ENCODE measurements at places on chromosomes 4 and X.

DNA sequence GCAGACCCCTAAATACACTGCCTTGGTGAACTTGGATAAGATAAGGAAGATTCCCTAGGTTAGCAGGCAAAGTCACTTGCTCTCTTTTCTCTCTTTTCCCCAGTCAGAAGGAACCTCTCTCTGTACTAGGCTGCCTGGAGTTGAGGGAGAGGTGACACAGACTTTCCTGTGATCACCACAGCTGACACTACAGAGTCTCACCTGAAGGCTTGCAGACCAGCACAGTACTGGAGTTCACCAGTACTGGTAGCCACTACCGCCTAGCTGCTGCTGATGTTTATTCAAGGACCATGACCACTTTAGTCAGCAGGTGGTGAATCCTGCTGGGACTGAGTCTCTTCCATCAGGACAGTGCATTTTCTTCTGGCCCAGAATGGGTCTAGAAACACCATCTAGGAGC, 63.3 kb downstream of the PTPN13 start:
- no peak for DNase-seq

GRCh38 chrX:7119950-7120877, 27.3 kb upstream of the STS start:
- no peak for DNase-seq

- DNase-seq, result no peak
Measured at GRCh38 chrX:44913656-44914531, 40.9 kb downstream of the KDM6A start.

- no peak for DNase-seq
Measured at GRCh38 chr4:175729665-175730064, 82.4 kb downstream of the GPM6A start.

- DNase-seq, result no peak
Measured at GRCh38 chr4:48499551-48500066, 9.6 kb downstream of the ZAR1 start.

- no peak for DNase-seq
Measured at GRCh38 chr4:115272185-115272584, 158.8 kb upstream of the NDST4 start.

GRCh38 chrX:38087594-38087993, 81.2 kb downstream of the SYTL5 start:
- no peak for DNase-seq

DNA sequence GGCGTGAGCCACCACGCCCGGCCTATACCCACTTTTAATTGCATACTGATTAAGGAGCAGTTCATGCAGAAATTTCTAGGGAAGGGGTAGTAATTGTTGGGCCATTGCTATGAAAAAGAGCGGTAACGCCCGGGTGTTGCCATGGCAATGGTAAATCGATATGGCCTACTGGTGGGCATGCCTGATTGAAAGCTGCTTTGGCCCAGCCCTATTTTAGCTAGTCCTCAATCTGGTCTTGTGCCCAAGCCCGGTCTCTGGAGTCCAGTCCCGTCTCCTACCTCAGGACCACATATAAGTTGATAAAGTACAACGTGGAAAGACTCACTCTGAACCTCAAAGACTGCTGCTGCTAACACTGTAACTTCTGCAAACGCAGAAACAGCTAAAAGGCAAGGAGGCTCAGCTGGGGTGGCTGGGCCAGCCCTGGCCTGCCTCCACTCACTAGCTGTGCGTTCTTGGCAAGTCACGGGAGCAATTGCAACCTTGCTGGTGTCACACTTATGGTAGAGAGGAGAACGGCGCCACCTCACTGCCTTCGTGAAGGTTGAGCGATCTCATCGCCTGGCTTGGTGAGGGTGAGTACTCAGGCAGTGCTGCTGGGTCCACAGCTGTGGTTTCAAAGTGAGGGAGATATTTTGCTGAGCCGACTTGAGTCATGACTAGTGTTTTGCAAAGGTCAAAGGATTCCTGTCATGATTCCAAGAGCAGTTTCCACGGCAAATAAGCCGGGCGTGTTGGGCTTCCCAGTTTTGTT, 57.0 kb upstream of the GRPEL1 start:
- DNase-seq, result no peak

DNA sequence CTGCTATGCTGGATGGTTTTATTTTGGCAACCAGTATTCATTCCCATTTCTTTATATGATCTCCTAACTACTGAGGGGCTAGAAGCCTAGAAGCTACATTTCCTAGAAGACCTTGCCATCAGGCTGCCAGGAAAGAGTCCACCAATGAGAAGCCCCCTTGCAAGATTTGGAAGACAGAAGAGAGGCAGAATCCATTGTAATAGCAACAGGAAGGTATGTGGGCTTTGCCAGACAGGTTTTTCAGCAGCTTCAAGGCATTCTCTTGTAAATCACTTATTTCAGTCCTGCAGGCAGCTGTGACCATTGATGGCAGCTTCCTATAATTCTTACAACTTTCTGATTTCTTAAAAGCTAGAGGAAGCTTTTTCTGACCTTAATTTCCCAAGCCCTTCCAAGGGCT, 148.3 kb upstream of the NHS start:
- no peak for DNase-seq

GRCh38 chr4:10529291-10530136, 72.3 kb upstream of the ZNF518B start:
- DNase-seq, result no peak

- DNase-seq, result peak; percentile 75
Measured at GRCh38 chr4:77156912-77157858, at the start of gene CCNG2. Gene CCNG2 (plus strand): TSS chr4:77157207. CDS start chr4:77158533, 1,326 bp downstream.

- no peak for DNase-seq
Measured at GRCh38 chr4:154019811-154020210, 230.9 kb upstream of the SFRP2 start.

DNA sequence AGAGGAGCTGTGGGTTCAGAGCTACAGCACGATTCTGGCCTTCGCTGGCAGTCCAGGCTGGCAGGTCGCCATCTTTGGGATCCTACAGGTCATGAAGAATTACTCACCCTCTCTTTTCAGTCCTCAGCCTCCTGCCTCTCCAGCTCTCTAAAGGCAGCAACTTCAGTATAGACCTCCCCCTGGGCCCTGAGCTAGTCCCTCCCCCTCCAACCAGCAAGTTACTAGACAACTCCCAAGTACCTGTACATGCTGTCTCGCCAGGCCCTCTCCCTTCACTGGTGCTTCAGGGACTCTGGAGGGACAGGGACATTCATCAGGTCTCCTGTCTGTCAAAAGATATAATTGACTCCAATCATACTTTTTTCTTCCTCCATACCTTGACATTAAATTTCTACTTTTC, at the start of gene GPR119:
GPR119 (minus strand) TSS at position 155 of the 400 bp plus-strand sequence. CDS start 227 bp downstream, outside the sequence.
- no peak for DNase-seq

GRCh38 chr4:153153339-153153871, 50.8 kb upstream of the TRIM2 start:
- peak; percentile 70 for DNase-seq

DNA sequence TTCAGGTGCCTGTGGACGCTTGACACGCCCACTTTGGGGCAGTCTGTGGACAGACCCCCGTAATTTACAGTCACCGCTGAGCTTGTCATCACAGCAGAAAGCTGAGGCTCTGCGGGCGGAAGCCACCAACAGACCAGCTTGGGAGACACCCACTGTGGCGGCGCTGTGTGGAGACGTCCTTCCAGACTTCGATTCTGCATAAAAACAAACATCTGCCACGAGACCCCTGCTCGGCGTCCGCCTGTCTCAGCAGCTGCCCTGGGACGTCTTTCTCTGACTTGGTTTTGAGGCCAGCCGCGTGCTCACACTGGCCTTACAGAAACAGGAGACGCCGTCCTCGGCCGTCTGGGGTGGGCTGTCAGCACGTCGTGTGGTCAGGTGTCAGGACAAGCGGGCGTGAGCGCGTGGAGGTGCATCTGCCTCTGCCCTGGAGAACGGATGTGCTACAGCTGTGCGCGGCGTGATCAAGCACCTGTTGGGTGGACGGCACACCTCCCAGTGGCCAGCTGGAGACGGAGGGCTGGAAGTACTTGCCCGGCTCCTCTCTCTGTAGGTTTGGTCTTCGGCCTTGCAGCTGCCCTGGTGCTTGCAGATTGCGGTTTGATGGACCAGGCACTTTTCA, 37.5 kb downstream of the PIGG start:
- no peak for DNase-seq

DNA sequence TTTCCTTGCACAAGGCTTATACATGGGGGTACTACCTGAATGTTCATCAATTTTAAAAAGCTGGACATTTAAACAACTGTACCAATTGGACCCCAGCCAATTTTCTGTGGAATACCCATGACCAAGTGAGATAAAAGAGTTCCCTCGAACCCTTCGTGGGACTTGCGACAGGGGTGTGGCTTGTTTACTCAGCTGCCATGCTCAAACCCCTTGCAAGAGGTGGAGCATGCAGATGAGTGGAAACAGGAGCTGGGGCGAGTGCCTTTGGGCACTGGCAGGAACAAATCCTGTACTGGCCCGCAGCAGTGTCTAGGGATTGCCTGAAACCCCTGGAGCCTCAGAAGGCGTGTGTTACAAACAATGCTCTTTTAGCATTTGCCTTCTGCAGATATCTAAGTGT, 144.2 kb downstream of the PDHA2 start:
- DNase-seq, result no peak

- no peak for DNase-seq
Measured at GRCh38 chrX:107715331-107716117, 60.1 kb downstream of the TSC22D3 start.

DNA sequence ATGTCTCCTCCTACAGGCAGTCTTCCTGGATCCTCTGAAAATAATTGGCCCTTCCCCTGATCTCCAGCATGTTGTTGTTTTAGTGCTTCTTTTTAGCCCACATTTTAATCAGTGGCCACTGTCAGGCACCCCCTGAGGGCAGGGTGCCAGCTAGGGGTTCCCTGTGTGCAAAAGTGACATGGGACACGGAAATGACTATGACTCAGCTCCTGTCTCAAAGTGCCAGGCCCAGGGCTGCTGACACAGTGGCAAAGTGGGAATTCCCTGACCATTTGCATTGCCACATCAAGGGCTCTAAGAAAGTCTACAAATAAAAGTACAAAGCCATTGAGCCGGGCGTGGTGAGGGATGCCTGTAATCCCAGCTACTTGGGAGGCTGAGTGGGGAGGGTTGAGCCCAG, 24.8 kb downstream of the HMX1 start:
- no peak for DNase-seq

- DNase-seq, result no peak
Measured at GRCh38 chrX:26470941-26471340, 255.0 kb downstream of the MAGEB5 start.

DNA sequence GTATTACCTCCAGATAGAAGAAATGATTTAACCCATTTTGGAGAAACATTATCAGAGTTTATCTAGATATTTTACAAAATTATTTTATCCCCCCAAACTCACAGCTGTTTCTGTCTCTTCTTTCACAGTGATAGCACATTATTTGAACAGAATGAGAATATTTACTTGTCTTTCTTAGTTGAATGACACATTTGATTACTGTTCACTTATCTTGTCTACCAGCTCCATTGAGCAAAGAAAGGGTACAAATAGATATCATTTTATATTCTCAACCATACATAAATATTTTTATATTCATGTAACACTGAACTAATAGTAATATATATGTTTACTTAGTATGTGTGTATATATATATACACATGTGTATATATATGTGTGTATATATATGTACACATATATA, 364.2 kb downstream of the GALNTL6 start:
- DNase-seq, result no peak

DNA sequence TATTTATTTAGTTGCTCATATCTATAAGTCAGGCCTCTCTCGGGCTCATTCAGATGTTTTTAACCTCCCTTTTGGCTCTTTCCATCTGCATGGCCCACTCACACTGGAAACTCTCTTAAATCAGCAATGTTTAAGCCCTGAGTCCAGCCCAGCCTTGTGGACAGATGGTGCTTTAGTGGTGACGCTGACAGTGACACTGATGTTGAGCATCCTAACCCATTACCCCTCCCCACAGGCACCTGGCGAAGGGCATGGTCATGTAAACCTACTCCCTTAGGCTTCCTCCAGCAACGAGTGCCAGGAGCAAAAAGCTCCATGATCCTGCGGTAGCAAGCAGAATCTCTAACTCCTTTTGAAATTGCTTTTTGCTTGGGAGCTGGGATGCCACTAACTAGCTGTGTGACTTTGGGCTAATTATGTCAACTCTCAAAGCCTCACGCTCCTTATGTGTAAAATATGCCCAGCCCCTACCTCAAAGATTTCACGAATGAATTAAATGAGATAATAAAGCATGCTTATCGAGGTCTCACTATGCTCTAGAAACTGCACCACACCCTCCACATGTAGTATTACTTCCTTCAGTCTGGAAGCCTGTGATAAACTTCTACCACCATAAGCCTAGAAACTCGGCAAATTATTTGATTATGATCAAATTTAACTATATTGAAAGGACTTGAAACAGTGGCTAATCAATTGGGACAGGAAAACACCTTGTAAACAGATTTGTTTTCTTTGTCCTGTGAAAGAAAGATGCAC, 569.4 kb downstream of the BCOR start:
- DNase-seq, result no peak

DNA sequence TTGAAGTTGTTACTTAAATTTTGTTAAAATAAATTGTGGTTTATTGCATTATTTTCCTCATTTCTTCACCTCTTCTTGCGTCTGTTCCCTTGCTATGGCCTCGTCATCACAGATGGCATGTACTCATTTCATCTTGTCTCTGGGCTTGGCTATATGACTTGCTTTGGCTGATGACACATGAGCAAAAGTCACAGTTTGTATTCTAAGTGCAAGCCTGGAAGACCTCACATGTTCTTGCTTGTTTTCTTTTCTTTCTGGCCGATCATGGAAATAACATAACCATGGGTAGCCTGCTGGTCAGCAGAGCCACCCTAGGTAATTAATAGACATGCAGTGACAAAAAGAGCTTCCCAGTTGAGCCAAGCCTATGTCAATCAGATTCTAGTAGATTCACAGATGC, 527.9 kb downstream of the SPRY1 start:
- no peak for DNase-seq

- DNase-seq, result no peak
Measured at GRCh38 chr4:54197926-54198325, 31.2 kb upstream of the PDGFRA start.

GRCh38 chr4:119233750-119234149, 21.2 kb downstream of the USP53 start:
- DNase-seq, result no peak

GRCh38 chr4:159410076-159410777, 307.3 kb downstream of the RAPGEF2 start:
- DNase-seq, result no peak

GRCh38 chr4:171067422-171067821, 745.8 kb upstream of the GALNTL6 start:
- no peak for DNase-seq

DNA sequence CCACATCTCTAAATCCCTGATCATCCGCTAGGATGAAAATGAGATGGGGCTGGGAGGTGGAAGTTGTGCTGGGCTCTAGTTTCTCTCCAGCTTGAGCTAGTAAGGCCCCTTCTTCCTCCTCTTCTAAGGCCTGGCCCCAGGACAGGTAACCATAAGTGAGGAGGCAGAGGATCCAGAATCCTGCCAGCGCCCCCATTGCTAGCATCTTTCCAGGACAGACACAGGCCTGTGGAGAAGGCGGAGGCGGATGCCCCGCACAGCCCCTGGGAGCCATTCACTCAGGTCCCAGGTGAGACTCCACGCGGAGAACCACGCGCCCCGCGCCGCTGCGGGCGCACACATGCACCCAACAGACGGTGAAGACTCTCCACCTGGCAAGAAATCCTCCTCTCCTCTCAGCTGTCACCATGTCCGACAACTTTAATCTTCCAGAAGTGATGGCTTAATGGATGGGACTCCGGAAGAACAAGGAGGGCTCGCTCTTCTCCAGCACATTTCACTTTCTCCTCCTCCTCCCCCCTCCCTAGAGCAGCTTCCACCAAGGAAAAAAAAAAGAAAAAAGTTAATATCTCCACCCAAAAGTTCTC, 793 bp downstream of the ARSJ start:
- DNase-seq, result no peak

- no peak for DNase-seq
Measured at GRCh38 chr4:105965183-105965800, 70.0 kb downstream of the NPNT start.

GRCh38 chr4:151276787-151277562, at the start of gene PRSS48:
Gene PRSS48 (plus strand): TSS chr4:151277161. CDS start chr4:151277173, 12 bp downstream.
- DNase-seq, result peak; percentile 1

All from activated CD4-positive, alpha-beta T cell treated with anti-CD3 and anti-CD28 coated beads, Interleukin-2, amount 50 U/mL, for 4 hours (primary cell).